Activated T-helper 17 cell treated with anti-CD3 and anti-CD28 coated beads, Interleukin-2, amount 50 U/mL, for 72 hours (primary cell): ENCODE measurements at places on chromosomes 5 and 9. TPM values are rescaled to one million over a fixed set of nuclear protein-coding genes. Genes with fewer than 3 reads are reported as not detected.

GRCh38 chr5:137609127-137609526 lies 110.0 kb upstream of the SPOCK1 start:
- no peak for ATAC-seq

- no peak for ATAC-seq
These were observed 46.6 kb downstream of the CD180 start for GRCh38 chr5:67149951-67150523.

DNA sequence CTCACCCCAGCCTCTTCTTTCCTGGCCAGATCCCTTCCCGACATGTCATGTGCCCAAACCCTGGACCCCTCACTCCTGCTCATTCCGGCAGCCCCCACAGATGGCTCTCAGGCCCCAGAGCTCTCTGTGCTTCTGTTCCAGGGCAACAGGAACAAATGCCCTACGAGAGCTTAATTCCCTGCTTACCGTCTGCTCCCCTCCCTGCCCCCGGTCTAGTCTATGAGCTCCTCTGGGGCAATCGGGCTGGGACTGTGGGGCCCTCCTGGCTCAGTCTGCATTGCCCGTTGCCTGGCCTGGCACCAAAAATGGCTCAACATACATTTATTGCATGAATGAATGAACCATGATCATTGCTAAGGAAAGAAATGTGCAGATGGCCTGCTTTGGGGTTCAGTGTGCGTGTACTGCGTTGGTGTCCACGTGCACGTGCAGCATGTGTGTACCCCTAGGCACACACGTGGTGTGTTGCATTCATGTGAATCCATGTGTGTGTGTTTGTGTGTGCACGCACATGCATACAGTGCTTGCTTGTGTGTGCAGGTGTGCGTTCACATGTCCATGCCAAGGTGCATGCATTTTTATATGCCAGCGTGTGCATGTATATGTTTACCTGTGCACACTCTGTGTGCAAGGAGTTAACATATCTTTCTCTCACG lies 201.2 kb upstream of the IER5L start:
- ATAC-seq = no peak

DNA sequence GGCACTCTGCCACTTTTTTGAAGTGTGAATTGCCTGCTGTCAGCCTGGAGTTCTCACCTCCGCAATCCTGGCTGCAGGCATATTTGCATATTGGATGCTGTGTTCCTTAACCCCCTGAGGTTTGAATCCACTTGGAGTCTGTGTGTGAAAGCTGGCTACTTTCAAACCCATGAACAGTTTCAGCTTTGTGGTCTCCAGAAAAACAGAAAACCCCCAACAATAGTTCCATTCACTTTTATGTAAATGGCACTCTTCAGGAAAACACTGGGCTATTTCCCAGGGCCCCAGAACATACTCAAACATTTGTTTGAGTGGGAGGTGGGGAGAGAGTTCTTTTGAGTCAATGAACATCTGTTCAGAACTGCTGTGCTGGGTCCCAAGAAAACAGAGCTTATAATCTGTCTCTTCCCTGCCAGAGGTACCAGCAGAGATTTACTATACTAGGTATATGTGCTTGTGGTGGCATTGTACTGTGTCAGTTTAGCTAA lies 5.0 kb downstream of the NUDT2 start:
- no peak for ATAC-seq

DNA sequence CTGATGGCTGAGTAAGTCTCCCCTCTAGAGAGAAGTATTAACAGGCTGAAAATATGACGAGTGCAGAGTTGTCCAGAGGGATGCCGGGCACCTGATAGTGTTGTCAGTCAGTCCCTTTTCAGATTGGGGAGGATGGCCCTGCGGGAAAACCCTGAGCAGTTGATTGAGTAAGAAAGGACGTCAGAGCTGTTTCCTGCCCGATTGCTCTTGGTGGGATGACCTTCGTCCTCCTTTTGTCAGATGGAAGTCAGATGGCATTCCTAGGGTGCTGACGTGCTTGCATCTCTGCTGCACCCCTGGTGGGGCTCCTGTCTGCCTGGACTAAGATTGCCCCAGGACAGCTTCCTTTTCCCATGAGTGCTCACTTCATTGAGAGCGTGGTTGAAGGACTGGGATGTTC lies 9.8 kb downstream of the ZNF354B start:
- ATAC-seq = no peak

- ATAC-seq = no peak
These were observed 1.8 kb downstream of the MCIDAS start for GRCh38 chr5:55225346-55225745.

The AK1 gene
- total RNA-seq = 79.0 TPM

- no peak for ATAC-seq
These were observed 126.4 kb downstream of the GAPVD1 start for GRCh38 chr9:125387861-125388524.

- ATAC-seq = no peak
These were observed 44.5 kb downstream of the SPRY4 start for GRCh38 chr5:142280066-142281007.

The PHF24 gene
- 0.16 TPM for total RNA-seq

GRCh38 chr9:128370367-128370751 lies 815 bp upstream of the URM1 start:
- ATAC-seq = no peak

The C5orf63 gene
- 11.0 TPM for total RNA-seq

The PCDHA5 gene
- not detected for total RNA-seq

DNA sequence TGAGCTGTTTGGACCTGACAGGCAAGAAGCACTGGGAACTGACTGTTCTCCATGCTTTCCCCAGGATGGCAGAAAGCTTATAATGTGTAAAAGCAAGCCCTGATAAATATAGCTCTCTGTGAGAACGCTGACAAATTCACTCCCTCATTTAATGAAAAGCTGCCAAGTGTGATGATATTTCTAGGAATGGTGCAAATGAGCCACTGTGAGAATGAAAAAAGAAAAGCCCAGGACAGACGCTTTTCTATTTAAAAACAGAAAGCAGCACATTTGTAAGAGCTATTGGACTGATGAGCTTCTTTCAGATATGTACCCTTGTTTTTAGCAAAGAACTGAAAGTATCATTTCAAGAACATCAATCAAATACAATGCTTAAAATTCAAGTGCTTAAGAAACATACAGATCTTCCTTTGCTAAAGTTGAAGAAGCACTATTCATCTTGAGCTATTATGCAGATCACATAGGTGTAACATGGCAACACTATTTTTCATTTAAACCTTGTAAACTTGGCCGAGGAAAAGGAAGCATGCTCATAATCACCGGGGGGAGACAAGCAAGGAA lies 842.6 kb upstream of the ACO1 start:
- ATAC-seq = no peak

GRCh38 chr5:173233347-173234128 lies 1.5 kb downstream of the NKX2-5 start:
- ATAC-seq = no peak

The SOX30 gene
- 1.0 TPM for total RNA-seq

DNA sequence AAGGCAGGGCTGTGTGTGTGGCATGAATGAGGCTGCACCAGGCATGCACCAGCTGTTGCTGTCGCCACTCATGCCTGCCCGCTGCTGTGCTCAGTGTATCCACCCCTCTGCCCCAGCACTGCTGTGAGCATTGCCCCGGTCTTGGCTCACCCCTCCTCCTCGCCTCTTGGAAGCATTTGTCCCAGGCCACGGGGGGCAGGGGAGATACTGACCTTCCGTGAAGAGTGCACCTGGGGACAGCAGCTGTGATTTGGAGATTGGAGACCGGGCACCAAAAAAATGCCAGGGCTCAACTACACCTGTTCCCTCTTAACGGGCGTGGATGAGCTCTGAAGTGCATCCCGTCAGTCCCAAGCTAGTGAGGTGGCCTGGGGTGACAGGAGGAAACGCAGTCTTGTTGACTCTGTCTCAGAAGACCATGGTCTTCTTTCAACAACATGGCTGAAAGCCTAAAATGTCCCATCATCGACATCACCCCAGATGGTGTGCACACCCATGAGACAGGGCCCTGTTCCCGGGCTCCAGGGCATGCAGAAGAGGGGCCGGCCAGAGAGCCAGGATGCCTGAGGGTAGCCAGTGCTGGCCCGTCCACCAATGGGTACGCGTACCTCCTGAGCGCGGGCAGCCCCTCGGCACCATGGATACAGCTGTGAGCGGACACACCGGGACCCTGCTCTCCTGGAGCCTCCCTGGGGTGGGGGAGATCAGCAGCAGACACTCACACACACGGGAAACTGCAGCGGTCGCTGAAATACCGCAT lies 115.8 kb downstream of the COL5A1 start:
- ATAC-seq = no peak

DNA sequence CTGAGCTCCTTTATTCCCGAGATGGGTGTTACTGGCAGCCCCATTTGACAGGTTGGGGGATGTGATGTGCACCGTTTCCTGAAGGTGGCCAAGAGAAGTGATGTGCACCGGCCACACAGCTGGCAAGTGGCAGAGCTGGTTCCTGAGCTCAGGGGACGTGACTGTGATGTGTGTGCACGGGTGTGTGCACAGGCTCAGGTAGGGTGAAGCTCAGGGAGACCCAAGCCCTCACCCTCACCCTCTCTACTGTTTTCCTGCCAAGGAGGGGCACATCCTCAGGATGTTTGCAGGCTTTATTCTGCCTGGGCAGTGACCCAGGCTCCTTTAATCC lies 56.6 kb downstream of the WWC1 start:
- no peak for ATAC-seq

DNA sequence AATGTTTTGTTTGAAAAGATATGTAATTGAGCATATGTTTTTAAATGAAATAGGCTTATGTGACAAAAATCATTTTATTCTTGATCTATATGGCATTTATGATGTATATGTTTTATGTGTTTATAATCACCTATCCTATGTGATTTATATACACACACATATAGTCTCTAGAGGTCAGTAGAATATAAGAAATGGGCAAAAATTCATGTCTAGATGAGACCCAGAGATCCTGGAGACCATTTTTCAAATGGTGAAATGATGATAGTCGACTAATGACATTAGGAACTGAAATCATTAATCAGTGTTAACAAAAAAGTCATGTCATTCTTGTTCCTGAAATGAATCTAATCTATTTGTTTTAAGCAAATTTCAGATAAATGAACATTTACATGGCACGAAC lies 709.2 kb upstream of the WWC1 start:
- ATAC-seq = no peak

The NIPAL4 gene
- total RNA-seq = 0.90 TPM

GRCh38 chr9:131593091-131593820 lies 47.9 kb downstream of the PRRT1B start:
- ATAC-seq = no peak

DNA sequence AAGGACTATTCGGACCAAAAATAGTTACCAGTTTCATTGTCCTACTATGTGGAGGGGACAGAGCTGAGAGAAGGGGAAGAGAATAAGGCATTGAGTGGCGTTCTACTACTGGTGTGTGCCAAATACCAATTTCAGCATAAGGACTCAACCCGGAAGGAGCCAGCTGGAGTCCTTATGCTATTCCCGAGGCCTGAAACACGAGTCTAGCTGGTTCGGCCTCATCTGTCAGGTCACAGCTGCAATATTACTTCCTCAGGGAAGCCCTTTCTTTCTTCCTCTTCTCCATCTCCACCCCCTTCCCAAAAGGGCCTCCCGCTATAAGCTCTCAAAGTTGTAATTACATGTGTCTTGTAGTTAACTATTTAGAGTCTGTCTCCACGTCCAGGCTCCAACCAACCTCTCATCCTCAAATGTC lies 20.5 kb upstream of the FER start:
- ATAC-seq = no peak

The SAPCD2 gene
- 5.6 TPM for total RNA-seq

The HK3 gene
- 0.29 TPM for total RNA-seq

- ATAC-seq = no peak
These were observed 503.9 kb downstream of the RASEF start for GRCh38 chr9:82558855-82559630.

The ANKRD18A gene
- 5.7 TPM for total RNA-seq

DNA sequence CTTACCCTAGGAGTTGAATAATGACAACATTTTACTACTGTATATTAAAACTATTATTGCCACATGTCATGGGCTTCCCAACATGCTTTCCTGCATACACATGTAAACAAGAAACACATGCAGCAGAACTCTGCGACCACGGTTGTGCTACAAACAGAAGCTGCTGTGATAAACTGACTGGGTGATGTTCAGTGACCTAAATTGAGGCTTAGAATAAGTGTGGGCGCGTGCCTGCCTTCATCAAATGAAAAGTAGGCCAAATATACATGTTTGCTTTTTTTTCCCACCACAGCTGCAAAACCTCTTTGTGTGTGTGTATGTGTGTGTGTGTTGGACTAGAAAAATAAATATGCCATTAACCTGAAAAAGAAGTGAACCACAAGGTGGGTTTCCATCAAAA lies 1202.1 kb downstream of the PTPRD start:
- no peak for ATAC-seq

The WNT8A gene
- not detected for total RNA-seq

GRCh38 chr5:178467205-178467567 lies 123.0 kb downstream of the COL23A1 start:
- ATAC-seq = no peak

- no peak for ATAC-seq
These were observed 296.8 kb upstream of the VLDLR start for GRCh38 chr9:2324742-2325141.

The PROB1 gene
- 6.4 TPM for total RNA-seq

DNA sequence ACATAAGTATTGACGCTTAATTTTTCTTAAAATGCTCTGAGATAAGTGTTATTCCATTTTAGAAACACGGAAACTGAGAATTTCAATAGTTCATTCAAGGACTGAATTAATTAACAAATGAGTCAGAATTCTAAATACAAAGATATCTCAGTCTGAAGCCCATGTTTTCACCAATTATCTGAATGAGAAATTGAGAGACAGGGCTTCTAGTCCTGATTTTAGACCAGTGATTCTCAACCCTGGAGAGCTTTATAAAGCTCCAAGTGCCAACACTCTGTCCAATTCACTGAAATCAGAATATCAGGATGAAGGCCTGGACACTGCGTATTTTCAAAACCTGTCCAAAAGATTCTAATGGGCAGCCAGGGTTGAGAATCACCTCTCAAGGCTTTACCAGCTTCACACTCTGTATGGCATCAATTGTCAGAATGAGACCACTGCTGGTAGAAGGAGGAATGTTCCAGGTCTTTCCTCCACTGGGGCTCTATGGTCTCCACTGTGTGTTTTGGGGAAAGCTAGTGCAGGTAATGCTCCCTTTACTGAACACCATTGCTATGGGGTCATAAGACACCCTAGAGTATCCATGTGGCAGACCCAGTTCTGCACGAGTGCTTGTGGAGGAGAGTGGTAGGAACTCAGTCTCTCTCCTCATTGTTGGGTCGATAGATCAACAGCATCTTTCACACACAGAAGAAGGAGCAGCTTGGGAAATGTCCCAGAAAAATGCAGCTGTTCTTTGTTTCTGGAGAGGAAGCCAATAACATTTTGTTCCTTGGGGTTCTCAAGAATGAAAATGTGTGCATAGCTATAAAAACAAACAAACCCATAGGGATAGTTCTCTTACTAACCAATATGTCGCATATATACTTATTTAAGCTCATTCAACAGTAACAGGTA lies 99.7 kb upstream of the OSMR start:
- no peak for ATAC-seq

GRCh38 chr5:150141544-150142184 lies 14.0 kb downstream of the PDGFRB start:
- no peak for ATAC-seq

The N4BP3 gene
- total RNA-seq = 8.1 TPM

GRCh38 chr9:134964271-134965055 lies 46.8 kb upstream of the FCN1 start:
- ATAC-seq = no peak

- ATAC-seq = no peak
These were observed 364.0 kb downstream of the NDUFS4 start for GRCh38 chr5:53924392-53924791.

The IL13 gene
- total RNA-seq = 4.3 TPM

The PNPLA7 gene
- 2.9 TPM for total RNA-seq

GRCh38 chr5:79512049-79512448 lies 1.9 kb downstream of the HOMER1 start:
- no peak for ATAC-seq
